Renal cortex interstitium (tissue), 15 donors: ENCODE measurements at places on chromosomes 6 and 20. TPM values are rescaled to one million over a fixed set of nuclear protein-coding genes. Genes with fewer than 3 reads are reported as not detected.

DNA sequence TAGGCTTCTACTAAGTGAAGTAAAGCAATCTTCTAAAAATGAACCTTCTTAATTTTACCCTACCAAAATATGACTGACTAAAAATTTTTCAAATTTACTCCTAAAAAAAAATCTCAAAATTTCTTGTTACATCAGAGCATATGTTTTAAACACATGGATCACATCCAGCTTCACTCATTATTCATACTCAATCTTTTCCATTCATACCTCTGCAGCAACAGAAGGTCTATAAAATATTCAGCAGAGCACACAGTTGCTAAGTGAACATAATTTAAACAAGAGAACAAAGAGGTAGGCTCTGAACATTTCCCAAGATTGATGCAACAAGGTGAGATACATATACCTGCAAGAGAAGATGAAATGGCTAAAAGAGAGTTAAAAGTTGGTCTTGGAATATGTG lies 213.9 kb downstream of the SOD2 start:
- DNase-seq = no peak

DNA sequence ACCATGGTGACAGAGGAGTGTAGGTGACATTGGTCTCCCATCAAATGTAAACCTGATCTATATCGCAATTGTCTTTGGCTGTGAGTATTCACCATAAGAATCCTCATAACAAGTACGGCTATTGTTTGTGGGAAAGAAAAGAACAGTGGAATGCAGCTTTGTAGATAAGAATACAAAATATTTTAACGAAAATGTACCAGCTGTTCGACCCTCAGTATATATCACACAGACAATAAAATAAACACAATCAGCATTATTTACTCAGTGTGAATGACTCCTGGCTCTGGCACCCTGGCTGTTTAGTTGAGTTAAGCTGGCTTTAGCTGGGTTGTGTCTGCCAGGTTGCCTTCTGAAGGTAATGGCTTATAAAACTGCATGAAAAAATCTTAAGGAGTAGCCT lies 43.4 kb downstream of the SNRNP48 start:
- no peak for DNase-seq

- no peak for DNase-seq
These were observed 225.1 kb upstream of the ADGRB3 start for GRCh38 chr6:68410021-68410420.

Gene TTLL9
- 3.1 TPM for polyA plus RNA-seq

DNA sequence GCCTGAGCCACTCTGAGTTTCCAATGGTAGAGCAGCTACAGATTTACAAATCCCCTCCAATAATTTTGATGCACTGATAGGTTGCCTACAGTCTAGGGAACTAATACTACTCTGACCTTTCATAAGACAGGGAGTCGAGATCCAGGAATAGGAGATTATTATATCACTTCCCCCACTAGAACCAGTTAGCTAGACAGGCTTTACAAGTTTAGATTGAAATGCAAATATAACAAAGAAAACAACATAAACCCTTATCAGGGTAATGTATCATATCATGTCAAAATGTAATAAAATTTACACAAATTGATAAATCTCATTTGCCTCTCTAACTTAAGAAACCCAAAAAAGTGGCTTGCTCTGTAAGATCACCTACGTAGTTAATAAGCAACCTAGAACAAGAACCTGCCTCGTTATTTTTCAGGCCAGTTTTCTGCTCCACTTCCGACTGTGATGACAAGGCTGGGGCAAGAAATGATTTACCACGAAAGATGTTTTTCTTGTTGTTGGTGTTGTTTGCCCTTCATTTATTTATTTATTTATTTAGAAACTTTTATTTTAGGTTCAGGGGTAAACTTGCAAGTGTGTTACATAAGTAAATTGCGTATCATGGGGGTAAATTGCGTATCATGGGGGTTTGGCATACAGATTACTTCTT lies 504.2 kb upstream of the ID4 start:
- no peak for DNase-seq

Gene SAMD5
- polyA plus RNA-seq = 16.9 TPM

- DNase-seq = peak; percentile 77
These were observed at the start of gene CCN2 for GRCh38 chr6:131950767-131951575. CCN2 (minus strand) TSS chr6:131951372; CDS start chr6:131951172, 200 bp downstream.

DNA sequence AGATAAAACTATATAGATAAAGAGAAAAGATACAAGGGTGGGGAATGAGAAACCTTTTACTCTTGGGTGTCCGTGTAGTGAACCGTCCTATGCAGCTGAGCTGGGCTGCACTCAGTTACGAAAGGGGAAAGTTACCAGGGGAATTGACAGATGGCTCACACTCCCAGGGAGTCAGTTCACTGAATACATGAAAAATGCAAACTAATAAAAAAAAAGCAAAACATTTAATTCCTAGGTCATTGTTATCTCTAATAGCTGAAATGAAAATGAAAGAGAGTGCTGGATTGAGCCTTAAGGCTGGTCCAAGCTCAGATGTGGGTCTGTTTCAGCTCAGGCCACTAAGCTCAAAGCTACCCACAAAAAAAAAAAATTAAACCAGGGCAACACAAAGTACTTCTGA lies 138.0 kb downstream of the THBS2 start:
- DNase-seq = no peak

DNA sequence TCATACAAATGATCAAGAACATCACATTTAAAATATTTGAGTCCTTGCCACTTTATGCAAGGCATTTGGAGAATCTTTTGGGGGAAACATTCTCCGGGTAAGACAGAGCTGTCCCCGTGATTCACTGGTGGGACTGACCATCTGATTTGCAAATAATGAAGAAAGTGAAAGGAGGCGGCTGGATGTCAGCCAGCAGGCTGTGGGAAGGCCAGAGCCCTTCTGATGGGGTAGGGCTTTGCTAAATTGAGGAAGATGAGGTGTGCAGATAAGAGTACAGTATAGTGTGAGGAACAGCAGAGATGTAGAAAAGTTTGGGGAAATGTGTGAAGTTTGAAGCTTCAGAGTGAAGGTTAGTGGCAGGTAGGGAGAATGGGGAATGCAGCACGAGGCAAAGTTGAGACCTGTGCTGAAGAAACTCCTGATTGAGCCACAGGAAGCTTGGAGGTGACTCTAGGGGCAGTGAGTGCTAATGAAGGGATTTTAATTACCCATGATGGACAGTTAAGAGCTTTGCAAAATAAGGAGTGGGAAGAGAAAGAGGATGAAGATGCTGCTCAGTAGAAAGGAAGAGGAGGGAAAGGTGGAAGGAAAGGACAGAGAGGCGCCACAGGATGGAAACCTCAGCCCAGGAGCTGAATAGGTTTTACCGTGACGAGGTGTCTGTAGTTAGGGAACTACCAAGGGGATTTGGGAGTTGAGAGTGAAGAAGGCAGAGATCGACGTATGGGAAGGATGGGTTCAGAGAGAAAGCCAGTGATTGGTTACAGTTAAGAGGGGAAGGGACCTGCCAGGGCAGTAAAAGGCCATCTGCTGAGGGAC lies 68.7 kb downstream of the SNX9 start:
- no peak for DNase-seq

Gene ISM1
- polyA plus RNA-seq = 3.9 TPM

Gene TSBP1
- 0.20 TPM for polyA plus RNA-seq

Gene OR2H1
- not detected for polyA plus RNA-seq

Gene NMBR
- 0.33 TPM for polyA plus RNA-seq

Gene PABPC1L
- 62.8 TPM for polyA plus RNA-seq

- no peak for DNase-seq
These were observed 7.1 kb downstream of the CNPY3 start for GRCh38 chr6:42936398-42936797.

DNA sequence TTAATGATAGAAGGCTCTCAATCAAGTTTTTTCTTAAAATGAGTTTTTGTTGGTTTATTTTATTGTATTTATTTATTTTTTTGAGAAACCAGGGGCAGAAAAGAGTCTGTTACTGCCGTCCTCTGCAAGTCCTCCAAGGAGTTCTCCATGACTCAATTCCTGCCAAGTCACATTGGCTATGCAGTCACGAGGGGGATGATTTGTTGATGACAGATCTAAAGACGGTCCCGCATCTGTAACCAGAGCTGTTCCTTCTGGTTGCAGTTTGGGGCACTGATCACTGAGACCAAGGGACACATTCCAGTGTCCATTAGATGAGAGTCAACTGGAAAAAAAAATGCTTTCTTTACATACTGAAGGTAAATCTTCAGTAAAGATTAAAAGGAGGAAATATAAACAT lies 13.9 kb upstream of the TSHZ2 start:
- DNase-seq = no peak

DNA sequence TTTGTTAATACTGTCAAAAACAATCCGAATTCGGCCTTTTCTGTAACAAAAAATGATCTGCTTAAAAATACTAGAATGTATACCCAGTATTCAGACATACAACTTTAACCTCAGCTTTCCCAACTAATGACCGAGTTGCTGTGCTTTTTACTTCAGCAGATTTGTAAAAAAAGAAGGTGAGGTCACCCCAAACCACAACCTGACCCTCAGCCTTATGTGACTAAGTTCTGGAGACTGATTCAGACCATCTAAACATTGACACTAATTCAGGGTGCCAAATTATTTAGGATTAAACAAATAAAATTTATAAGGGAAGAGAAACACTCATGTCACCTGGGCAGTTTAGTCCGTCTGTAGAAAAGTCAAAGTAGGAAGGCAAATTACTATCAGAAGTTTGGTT lies 7.7 kb downstream of the CCN6 start:
- no peak for DNase-seq

- no peak for DNase-seq
These were observed 44.0 kb upstream of the TRAM2 start for GRCh38 chr6:52620906-52621190.

GRCh38 chr20:63364801-63365585 lies 3.8 kb upstream of the CHRNA4 start:
- no peak for DNase-seq

Gene CFB
- polyA plus RNA-seq = 6.6 TPM

DNA sequence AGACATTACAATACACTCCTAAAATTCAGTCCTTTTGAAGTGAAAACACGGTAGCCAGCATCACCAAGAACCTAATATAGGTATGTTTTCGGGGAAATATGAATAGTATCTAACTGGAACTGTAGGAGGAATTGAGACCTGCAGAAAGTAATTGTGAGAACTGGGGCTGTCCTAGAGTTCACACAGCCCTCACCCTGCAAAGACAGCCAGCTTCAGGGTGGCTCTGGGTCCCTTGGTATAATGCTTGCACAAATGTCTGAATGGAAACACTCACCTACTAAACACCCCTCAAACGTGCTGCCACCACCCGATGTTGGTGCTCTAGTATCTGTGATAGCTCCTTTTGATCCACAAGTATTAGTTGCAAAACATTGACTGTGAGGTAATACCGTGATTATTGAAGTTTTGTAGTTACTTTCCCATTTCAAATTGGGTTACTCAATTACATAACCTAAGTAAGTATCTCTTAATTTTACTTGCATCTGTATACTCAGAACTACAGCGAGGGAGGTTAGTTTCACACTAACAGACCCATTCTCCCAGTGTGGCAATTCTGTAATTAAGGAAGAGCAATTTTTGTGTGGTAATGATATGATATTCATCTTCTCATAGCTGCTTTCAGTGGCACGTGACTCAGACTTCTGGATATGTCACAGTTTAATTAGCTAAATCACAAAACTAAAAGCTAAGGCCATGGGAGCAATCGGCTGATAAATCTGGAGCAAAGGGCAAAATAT lies 129.5 kb downstream of the INSM1 start:
- DNase-seq = no peak

Gene WFDC11
- not detected for polyA plus RNA-seq

DNA sequence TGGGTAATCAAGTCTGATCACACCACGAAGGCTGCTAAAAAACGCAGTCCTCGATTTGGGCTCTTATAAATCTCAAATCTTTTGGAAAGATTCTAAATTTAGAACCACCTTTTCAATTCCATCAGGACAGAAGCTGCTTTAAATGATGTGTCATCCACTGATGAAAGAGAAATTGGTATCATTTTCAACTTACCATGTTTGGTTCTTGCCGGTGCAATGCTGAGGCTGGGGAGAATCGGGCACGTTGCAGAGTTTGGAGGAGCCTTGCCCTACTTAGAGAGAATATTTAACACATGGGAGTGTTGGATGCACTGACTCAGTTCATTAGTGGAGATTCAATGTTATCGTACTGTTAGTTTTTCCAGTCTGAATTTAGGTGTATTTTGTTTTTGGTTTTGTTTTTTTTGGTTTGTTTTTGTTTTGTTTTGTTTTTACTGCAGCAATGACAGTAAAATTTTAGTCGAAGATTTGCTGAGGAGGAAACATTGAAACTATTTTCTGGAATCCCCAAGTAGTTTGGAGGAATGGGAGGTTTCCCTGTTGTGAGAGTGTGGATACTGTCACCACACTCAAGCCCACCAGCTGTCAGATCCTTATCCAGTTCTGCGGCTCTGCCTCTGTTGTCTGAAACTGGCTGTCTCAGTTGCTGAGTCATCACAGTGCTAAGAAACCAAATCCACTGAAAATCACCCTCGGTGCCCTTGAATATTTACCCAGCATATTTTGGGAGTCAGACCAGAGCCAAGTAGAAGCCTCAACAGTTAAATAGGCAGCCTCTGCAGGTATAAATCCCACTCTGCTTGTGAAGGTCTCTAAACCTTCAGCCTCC lies 497.0 kb downstream of the BTBD3 start:
- DNase-seq = no peak
